ENCODE measurements at places on chromosomes 2 and 18.

DNA sequence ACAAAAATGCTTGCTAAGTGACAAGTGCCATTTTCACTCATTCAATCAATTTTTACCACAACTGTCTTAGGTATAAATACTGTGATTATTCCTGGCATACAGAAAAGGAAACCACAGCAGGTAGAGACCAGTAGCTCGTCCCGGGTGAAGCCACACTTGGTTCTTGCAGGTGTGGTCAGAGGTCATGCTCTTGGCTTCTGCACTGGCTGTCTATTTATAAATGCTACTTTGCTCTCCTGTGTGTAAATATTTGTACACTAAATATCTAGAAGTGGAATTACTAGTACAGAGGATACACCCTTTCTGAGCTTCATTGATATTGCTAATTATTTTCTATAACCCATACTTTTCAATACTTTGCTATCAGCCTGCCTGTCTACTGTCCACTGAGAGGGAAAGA lies 284.6 kb downstream of the MYT1L start:
- DNase-seq, result no peak

- no peak for DNase-seq
These were observed 41.3 kb downstream of the TTC39C start for GRCh38 chr18:24055878-24056277.

DNA sequence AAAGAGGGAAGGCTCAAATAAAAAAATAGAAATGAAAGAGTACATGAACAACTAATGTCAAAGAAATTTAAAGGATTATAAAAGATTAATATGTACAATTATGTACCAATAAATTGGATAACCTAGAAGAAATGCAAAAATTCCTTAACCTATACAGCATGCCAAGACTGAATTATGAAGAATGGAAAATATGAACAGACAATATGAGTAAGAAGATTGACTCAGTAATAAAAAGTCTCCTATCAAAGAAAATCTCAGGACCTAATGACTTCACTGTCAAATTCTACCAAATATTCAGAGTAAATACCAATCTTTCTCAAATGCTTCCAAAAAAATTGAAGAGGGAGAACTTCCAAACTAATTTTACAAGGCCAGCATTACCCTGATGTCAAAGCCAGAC lies 120.2 kb upstream of the SPOPL start:
- no peak for DNase-seq

DNA sequence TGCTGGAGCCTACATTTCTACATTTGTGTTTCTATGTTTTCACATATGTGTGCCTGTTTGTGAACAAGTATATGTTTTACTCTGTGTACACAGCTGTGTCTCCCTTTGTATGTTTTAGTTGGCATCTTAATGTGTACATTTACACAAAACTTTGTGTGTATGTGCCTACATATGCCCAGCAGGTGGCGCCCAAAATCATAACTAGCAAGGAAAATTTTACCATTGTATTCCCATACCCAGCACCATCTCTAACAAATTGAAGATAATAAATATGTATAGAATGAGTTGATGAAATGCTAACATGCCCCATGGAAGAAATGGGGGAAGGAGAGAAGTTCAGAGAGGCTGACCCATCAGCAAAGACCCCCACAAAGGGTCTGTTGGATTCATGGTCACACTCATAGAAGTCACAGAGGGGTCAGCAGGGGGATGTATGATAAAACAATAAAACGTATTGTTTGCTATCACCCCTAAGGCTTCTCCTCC lies 48.1 kb downstream of the PKDCC start:
- DNase-seq, result peak; percentile 69

DNA sequence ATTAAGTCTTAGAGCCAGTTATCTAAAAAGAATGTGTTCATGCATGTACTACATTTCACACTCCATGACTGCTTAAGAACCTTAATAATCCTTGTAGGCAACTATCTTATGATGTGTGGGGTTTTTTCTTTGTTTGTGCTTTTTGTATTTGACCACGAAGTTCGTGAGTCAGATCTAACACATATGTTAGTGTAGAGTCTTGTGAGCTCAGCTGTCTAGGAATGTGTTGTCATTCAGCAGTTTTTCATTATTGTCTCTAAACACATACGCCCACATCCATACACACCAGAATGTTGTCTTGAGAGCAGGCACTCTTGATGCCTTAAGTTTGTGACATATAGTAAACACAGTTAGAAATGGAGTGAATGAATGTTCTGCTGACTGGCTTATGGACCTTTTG lies 38.4 kb downstream of the CAB39 start:
- peak; percentile 33 for DNase-seq

DNA sequence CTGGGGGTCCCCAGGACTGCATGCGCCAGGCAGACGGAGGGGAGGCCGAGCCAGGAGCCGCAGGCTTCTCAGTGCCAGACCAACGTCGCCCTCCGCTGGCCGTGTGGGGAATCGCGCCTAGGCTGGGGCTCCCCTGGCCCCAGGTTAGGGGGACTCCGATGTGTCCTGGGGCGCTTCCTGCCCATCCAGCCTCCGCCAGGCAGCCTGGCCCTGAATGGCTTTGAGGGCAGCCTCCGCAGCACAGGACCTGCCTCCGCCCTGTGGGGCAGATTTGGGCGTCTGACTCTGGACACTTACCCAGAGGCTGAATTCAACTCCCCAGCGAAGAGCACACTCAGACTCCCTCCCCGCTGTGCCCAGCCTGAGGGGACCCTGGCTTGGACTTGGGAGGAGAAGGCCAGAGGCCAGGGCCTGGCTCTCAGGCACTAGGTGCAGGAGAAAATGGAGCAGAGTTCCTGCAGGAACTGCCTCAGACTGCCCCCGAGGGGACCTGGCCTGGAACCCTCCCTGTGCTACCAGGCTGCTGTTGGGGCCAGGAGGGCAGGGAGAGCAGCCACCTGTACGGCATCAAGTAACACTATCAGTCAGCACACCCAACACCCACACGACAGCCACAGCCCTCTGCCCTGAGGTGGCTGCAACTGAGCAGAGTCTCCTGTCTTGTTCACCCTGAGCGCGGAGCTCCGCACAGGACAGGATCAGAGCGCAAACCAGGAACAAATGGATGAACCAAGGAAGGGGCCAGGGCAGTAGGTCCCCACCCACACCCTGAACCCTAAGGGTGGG lies 597 bp upstream of the TEKT4 start:
- DNase-seq, result no peak

- DNase-seq, result no peak
These were observed 92.5 kb downstream of the EML4 start for GRCh38 chr2:42261518-42262195.

- no peak for DNase-seq
These were observed 1506.6 kb downstream of the LRP1B start for GRCh38 chr2:140624200-140624599.

GRCh38 chr2:5908071-5908470 lies 215.9 kb downstream of the SOX11 start:
- DNase-seq, result no peak

Measured in kidney capillary endothelial cell (primary cell).